Sigmoid colon (tissue), 7 donors: ENCODE measurements at places on chromosomes 5 and 9. TPM values are rescaled to one million over a fixed set of nuclear protein-coding genes. Genes with fewer than 3 reads are reported as not detected.

DNA sequence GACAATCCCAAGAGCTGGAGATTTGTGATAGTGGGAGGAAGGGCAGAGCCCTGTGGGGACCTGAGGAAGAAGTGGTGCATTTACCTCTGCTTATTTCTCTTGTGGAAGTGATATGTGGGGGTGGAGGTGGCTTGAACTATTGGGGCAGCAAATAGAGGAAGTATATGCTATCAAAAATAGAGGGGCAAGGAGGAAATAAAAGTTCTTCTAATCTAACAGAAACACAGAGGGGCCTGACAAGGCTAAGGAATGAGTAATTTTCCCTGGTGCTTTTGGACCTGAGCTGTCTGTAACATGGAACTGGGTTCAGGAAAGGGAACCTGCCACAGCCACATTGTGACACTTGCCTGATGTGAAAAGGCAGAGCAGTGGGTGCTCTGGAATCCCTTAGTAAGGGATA lies 378.6 kb upstream of the KLF4 start:
- DNase-seq: no peak
- H3K27ac ChIP-seq: no peak overlapping the region
- H3K4me3 ChIP-seq: no peak overlapping the region
- H3K36me3 ChIP-seq: no peaks in the 10 kb centered on the region
- H3K27me3 ChIP-seq: no peaks in the 10 kb centered on the region
- no peaks in the 10 kb centered on the region for H3K4me1 ChIP-seq

PCDHGA12 gene
- total RNA-seq: 5.4 TPM

- no peak overlapping the region for H3K4me3 ChIP-seq
- no peak for DNase-seq
- H3K4me1 ChIP-seq: no peaks in the 10 kb centered on the region
- no peaks in the 10 kb centered on the region for H3K27me3 ChIP-seq
- H3K36me3 ChIP-seq: peaks cover 9% of the 10 kb centered on the region
Observed at GRCh38 chr5:97157689-97158088, 15.3 kb upstream of the LIX1 start.

PTGS1 gene
- total RNA-seq: 147 TPM

TMEM215 gene
- not detected for total RNA-seq

LRRC70 gene
- total RNA-seq: 2.8 TPM

LCN15 gene
- total RNA-seq: not detected

BDP1 gene
- 26.6 TPM for total RNA-seq

GRCh38 chr5:110031402-110032140 lies 341.8 kb downstream of the MAN2A1 start:
- no peaks in the 10 kb centered on the region for H3K36me3 ChIP-seq
- H3K4me3 ChIP-seq: no peak overlapping the region
- DNase-seq: no peak
- peaks cover 11% of the 10 kb centered on the region for H3K4me1 ChIP-seq
- H3K27ac ChIP-seq: no peak overlapping the region
- H3K27me3 ChIP-seq: no peaks in the 10 kb centered on the region
